Mammary epithelial cell (primary cell): ENCODE measurements at places on chromosomes 2 and 18.

DNA sequence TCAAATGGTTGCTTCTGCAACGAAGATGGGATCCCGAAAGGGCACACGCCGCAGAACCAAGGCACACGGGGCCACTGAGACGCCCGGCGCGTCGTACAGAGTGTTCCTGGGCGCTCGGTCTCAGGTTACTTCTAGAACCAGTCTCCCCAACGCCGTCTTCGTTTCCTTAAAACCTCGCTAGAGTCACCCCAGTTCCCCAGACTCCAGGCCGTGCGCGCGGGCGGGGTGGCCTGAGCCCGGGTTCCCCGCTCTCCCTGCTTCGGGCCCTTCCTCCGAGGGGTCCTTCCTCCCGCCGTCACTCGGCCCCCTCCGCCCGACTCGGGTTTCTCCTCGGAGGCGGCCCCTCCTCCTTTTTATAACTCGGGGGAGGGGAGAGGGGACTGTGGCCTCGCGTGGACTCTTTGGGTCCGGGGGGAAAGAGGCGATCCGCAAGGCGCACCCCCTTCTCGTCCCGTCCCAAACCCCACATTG lies 774 bp upstream of the FZD7 start:
- peak; percentile 66 for DNase-seq

GRCh38 chr2:200258881-200259576 lies 47.5 kb upstream of the SPATS2L start:
- DNase-seq = peak; percentile 85

DNA sequence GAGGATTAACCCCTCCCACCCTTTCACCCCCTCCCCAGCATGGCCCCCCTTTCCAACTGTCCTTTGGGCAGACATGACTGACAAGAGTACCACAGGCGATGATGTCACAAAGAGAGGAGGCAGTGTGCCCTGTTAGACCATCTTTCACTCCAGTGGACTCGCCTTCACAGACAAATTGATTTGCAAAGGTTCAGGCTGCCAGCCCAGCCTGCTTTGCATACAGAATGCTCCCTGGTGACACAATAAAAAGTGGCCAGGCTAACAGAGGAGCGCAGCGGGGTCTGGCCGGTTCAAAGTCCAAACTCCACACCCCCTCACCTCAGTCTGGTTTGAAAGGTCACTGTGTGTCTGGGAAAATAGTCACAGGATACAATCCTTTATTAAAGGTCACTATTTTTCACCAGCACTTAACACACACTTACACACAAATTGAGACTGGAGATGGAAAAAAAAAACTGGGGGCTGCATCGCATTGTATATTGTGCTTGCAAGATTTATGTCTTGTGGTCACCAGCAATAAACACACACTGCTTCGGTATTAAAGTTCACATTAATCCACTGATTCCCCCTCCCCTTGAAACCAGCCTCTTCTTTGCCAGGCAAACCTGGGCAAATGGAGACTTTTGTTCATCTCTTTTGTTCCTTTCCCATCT lies 236.9 kb downstream of the BCL11A start:
- no peak for DNase-seq

GRCh38 chr2:233603520-233603919 lies 13.9 kb upstream of the UGT1A8 start:
- no peak for DNase-seq

DNA sequence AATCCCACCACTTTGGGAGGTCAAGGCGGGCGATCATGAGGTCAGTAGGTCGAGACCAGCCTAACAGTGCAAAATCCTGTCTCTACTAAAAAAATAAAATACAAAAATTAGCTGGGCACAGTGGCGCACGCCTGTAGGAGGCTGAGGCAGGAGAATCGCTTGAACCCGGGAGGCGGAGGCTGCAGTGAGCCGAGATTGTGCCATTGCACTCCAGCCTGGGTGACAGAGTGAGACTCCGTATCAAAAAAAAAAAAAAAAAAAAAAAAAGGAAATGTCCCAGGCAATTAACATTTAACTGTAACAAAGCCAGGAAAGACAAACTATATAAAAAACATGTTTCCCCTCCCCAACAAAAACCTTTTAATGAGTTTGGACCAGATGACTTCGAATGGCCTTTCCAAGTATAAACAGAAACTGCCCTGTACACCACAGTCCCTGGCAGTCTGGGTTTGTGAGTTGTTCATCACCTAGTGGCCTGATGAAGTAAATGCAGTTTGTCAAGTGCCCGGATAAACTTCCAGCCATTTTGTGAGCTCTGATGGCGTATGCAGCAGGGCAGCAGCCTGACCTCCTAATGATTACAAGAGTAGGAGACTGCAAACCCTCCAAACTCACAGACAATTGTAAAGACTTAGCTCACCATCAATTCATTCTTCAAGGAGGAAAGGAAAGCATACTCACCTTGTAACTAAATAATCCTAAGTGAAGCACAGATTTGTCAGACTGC lies 16.6 kb upstream of the PCBP1 start:
- peak; percentile 82 for DNase-seq
